ENCODE measurements at places on chromosomes 7 and 10.

DNA sequence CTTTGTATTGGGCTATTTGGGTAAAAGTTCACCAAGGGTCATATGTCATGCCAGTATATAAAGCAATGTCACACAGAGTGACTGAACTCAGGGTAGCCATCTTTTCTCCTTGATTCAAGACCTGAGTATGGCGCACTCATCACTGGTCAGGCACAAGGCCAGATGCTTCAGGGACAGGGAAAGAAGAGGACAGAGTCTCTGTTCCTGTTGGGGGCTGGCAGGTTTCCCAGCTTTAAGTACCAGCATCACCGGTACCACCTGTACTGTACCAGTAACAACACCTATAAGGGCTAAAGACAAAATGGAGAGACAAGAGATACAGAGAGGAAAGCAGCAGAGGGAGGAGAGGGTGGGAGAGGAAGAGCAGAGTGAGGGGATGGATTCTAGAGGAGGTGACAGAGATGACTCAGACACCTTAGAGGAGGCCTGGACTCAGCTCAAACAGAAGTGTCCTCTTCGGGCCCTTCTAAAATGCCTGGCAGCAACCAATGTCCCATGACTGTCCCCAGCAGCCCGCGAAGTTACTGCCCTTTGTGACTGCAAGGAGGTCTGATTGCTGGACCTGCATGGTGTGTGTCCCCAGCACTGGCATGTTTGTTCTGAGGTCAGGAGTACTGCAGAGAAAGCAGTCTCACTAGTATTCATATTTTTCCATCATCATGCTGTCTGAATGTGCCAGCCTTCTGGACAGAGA is 191.3 kb downstream of the MYOF start:
- ATAC-seq: no peak

DNA sequence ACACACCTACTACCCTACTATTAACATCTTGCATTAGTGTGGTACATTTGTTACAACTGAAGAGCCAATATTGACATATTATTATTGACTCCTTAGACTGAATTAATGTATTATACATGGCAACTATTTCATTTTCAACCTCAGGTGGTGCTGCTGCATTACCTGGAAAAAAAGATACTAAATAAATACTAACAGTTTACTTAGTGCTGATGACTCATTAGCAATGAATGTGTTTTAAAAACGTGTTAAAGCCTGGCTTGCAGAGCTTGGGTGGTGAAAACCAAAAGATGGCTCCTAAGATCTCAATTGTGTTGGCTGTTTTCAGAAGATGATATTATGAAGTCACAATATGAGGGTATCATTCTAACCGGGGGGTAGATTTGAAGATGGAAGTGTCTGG is 34.8 kb downstream of the CFAP43 start:
- ATAC-seq: no peak

GRCh38 chr7:5381071-5381772 is 42.4 kb downstream of the TNRC18 start:
- ATAC-seq: no peak

DNA sequence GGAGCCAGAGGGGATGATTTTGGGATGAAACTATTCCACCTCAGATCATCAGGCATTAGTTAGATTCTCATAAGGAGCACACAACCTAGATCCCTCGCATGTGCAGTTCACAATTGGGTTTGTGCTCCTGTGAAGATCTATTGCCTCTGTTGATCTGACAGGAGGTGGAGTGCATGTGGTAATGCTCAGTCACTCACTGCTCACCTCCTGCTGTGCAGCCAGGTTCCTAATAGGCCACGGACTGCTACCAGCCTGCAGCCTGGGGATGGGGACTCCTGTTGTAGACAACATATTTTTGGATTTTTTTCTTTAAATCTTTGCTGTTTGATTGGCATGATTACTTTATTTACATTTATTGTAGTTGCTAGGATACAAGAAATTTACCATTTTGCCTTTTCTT is 765.0 kb downstream of the INHBA start:
- no peak for ATAC-seq

GRCh38 chr10:28652703-28653102 is 24.6 kb upstream of the BAMBI start:
- no peak for ATAC-seq

DNA sequence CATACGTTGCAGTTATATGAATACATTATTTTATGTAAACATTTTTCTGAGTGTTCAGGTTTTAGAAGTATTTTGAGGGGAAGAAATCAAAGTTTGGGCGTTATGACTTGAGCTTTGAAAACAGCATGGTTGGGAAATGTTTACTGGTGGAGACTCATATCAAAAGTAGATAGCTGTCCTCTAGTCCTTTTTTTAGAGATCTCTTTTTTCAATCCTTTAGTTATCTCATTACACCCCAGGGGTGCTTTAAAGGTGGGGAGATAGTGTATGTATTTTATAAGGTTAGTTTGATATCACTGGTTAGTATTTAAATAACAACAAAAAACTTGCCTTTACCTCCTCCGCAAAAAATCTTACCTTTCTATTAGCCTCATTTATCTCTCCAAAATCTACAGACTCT is 2.3 kb downstream of the DMTF1 start:
- no peak for ATAC-seq
